ENCODE measurements at places on chromosomes 3 and 15. TPM values are rescaled to one million over a fixed set of nuclear protein-coding genes. Genes with fewer than 3 reads are reported as not detected.

DNA sequence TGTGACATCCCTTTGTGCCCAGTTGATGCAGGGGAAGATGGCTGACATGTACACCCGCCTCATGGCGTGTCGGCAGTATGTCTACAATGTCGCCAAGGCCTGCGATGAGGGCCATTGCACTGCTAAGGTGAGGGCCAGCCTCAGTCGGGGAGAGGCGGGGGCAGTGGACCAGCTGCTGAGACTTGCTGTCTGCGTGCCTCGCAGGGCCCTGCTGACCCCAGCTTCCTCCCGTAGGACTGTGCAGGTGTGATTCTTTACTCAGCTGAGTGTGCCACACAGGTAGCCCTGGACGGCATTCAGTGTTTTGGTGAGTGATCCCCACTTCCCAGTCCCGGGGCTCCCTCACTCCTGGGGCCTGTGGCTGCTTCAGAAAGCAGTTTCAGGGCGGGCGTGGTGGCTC lies 10.5 kb downstream of the IVD start:
- H3K4me3 ChIP-seq: no peak overlapping the region
- no peak for DNase-seq
- no peak overlapping the region for H3K27ac ChIP-seq
- peaks cover 17% of the 10 kb centered on the region for H3K4me1 ChIP-seq
- no peaks in the 10 kb centered on the region for H3K27me3 ChIP-seq
- H3K36me3 ChIP-seq: peaks cover 60% of the 10 kb centered on the region

NTRK3 gene
- total RNA-seq: 2.5 TPM

SUCNR1 gene
- 9.4 TPM for total RNA-seq

GRCh38 chr3:151322511-151322910 lies 5.9 kb upstream of the GPR87 start:
- no peaks in the 10 kb centered on the region for H3K36me3 ChIP-seq
- H3K27me3 ChIP-seq: no peaks in the 10 kb centered on the region
- no peak overlapping the region for H3K27ac ChIP-seq
- no peak for DNase-seq
- no peaks in the 10 kb centered on the region for H3K4me1 ChIP-seq
- no peak overlapping the region for H3K4me3 ChIP-seq

- peak within 1 kb of the TSS; percentile 88 for H3K27ac ChIP-seq
- H3K4me1 ChIP-seq: peaks cover 7% of the 10 kb centered on the region
- H3K36me3 ChIP-seq: no peaks in the 10 kb centered on the region
- H3K4me3 ChIP-seq: peak within 1 kb of the TSS; percentile 85
Measured at GRCh38 chr15:55289746-55290527, at the start of gene RAB27A. Gene RAB27A (minus strand): TSS chr15:55289813. CDS start chr15:55234934, 54,879 bp downstream.

TRIM42 gene
- total RNA-seq: not detected

CHRM5 gene
- not detected for total RNA-seq

DNA sequence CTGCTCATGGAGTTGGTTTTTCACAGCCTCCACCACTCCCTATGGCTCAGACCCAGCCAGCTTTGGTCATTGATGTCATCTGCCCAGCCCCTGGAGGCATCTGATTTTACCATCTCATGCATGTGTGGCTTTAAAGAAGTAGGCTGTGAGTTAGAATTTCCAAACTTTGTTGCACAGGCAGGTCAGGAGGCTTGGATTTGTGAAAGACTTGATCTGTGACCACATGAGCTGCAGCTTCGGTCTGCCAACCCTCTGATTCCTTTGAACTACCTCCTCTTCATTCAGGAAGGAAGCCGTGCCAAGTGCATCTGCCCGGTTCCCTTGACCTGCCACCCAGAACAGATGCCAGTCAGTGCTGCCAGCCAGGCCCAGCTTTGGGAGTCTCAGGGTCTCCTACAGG lies 9.2 kb downstream of the CTXND1 start:
- H3K4me1 ChIP-seq: peaks cover 9% of the 10 kb centered on the region
- H3K4me3 ChIP-seq: no peak overlapping the region
- H3K36me3 ChIP-seq: no peaks in the 10 kb centered on the region
- DNase-seq: peak; percentile 81
- H3K27me3 ChIP-seq: no peaks in the 10 kb centered on the region
- peak overlapping the region; percentile 41 for H3K27ac ChIP-seq

- H3K4me1 ChIP-seq: no peaks in the 10 kb centered on the region
- H3K36me3 ChIP-seq: no peaks in the 10 kb centered on the region
- DNase-seq: no peak
- no peaks in the 10 kb centered on the region for H3K27me3 ChIP-seq
- no peak overlapping the region for H3K27ac ChIP-seq
- no peak overlapping the region for H3K4me3 ChIP-seq
Measured at GRCh38 chr3:192830291-192831110, 87.2 kb downstream of the MB21D2 start.

GATA2 gene
- 19.5 TPM for total RNA-seq

CNTN4 gene
- 33.9 TPM for total RNA-seq

RPLP1 gene
- total RNA-seq: 735 TPM

DNA sequence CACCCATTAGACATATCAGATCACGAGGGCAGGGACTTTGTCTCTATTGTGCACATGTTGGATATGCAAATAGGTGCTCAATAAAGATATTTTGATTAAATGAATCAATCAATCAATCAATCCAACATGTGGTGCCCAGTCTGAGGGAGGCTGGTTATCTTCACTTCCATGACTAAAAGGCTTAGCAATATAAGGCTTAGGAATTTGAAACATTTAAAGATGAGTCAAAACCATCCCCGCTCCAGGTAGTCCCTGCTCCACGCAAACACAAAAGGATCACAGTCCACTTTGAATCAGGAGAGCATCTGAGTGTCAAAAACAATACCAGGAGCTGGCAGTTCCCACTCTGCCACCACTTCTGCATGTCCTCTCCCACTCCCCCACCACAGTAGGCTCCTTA lies 25.8 kb upstream of the PRICKLE2 start:
- H3K4me3 ChIP-seq: no peak overlapping the region
- no peaks in the 10 kb centered on the region for H3K4me1 ChIP-seq
- H3K36me3 ChIP-seq: no peaks in the 10 kb centered on the region
- H3K27me3 ChIP-seq: no peaks in the 10 kb centered on the region

DNA sequence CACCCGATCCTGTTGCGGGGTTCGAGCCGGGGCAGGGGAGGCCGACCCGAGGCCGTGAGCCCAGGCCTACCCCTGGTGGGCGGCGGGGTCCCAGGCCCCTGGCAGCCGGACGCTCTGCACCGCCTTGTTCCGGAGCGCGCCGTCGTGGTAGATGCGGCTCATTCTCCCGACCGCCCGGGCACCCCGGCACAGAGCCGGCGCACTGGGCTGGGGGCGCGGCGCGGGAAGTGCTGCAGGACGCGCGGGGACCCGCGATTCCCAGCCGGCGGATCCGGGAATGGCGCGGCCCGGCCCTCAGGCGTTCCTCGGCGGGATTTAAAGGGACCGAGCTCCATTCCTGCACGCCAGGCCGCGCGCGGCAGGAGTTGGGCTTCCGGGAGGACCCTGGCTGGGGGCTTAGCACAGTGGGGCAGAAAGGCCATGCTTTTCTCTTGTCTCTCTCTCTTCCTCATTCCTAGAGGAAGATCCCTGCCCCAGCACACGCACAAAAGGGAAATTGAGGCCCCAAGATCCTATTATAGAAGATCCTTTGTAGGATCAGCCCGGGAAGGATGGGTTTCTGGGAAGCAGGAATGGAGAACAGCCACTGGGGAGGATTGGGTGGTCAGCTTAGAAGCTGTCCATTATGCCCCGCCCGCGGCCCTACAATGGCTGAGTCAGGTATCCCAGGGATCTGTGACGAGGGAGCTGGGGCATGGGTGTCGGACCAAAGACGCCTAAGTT lies at the start of gene ARPIN:
Gene ARPIN (minus strand): TSS at position 279 of the 723 bp plus-strand sequence. CDS start 117 bp downstream, at position 162.
- peaks cover 27% of the 10 kb centered on the region for H3K4me1 ChIP-seq
- no peaks in the 10 kb centered on the region for H3K27me3 ChIP-seq
- H3K36me3 ChIP-seq: no peaks in the 10 kb centered on the region
- H3K27ac ChIP-seq: peak within 1 kb of the TSS; percentile 37
- H3K4me3 ChIP-seq: peak within 1 kb of the TSS; percentile 69

All from thyroid gland (tissue), 4 donors.